Upper lobe of left lung (tissue), 6 donors: ENCODE measurements at places on chromosomes 7 and 10. TPM values are rescaled to one million over a fixed set of nuclear protein-coding genes. Genes with fewer than 3 reads are reported as not detected.

DNA sequence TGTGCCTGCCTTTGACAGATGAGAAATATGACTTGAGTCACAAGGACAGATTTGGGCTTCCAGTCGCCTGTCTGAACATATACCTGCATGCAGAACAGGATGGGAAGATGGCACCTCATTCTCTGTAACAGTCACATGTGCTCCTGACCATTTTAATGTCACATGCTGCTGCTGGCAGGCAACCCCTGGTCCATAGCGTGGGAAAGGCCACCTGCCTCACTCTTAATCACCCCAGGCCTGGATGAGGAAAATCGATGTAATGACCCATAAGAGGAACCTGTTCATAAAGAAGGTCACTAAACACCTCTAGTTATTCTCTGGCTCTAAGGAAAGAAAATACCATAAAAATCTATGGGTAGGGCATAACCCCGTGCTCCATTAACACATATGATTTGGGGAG is 110.2 kb downstream of the GFRA1 start:
- no peaks in the 10 kb centered on the region for H3K27me3 ChIP-seq
- H3K4me1 ChIP-seq, result no peaks in the 10 kb centered on the region
- H3K4me3 ChIP-seq, result no peak overlapping the region
- no peak for DNase-seq
- H3K36me3 ChIP-seq, result no peaks in the 10 kb centered on the region
- no peak overlapping the region for H3K27ac ChIP-seq

DNA sequence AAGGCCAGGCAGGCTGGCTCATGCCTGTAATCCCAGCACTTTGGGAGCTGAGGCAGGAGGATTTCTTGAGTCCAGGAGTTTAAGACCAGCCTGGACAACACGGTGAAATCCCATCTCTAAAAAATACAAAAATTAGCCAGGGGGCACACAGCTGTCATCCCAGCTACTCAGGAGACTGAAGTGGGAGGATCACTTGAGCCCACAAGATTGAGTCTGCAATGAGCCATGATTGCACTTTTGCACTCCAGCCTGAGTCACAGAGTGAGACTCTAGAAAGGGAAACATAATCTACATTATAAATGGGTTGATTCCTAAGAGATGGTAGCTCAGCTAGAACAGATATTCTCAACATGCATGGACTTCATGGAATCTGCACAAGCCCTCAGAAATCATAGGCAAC is 6.3 kb upstream of the LIPF start:
- H3K4me3 ChIP-seq, result no peak overlapping the region
- no peak overlapping the region for H3K27ac ChIP-seq
- no peaks in the 10 kb centered on the region for H3K4me1 ChIP-seq

DNA sequence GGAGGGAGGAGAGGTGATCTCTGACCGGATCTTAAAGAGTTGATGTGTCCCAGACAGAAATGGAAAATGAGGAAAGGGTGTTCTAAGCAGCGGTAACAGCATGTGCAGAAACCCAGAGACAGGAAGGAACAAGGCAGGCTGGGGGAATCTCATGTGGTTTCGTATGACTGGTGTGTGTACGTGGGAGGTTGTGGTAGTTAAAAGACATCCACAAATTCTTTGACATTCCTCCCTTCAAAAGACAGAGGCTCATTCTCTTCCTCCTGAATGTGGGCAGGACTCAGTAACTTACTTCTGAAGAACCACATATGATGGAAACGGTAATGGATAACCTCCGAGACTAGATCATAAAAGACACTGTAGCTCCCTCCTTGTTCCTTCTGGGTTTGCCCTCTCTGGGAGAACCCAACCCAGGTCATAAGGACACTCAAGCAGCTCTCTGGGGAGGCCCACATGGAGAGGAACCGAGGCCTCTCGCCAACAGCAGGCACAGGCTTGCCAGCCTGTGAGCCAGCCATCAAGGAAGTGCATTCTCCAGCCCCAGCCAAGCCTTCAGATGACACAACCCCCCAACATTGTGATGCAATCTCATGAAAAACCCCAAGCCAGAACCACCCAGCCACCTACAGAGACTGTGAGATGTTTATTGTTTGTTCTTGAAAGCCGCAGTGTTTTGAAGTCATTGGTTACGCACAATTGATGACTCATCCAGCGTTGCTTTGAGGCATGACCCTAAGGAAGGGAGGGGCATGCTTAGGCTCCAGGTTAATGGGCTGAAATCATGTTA is 116.0 kb downstream of the SLIT1 start:
- no peaks in the 10 kb centered on the region for H3K36me3 ChIP-seq
- H3K27ac ChIP-seq, result no peak overlapping the region
- no peak overlapping the region for H3K4me3 ChIP-seq

Gene CNTNAP2
- total RNA-seq, result 0.20 TPM

DNA sequence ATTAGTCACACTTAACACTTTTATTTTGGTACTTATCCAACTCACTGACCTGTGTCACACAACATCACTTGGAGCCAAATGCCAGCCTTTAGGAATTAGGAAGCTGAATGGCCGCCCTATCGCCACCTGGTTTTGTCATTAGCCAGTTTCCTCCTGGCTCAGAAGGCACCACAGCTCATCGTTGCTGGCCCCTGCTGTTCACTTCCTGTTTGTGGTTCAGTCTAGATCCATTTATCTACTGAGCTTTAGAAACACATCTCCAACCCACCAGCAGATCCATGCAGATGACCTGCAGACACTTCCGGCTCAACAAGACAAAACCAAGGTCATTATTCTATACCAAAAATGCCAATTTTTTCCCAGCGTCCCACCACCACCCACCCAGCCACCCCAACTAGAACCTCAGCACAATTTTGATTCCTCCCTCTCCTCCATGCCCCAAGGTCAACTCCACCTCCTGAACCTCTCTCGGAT is 193.5 kb upstream of the NEBL start:
- no peak for DNase-seq
- H3K36me3 ChIP-seq, result no peaks in the 10 kb centered on the region
- H3K4me3 ChIP-seq, result no peak overlapping the region

DNA sequence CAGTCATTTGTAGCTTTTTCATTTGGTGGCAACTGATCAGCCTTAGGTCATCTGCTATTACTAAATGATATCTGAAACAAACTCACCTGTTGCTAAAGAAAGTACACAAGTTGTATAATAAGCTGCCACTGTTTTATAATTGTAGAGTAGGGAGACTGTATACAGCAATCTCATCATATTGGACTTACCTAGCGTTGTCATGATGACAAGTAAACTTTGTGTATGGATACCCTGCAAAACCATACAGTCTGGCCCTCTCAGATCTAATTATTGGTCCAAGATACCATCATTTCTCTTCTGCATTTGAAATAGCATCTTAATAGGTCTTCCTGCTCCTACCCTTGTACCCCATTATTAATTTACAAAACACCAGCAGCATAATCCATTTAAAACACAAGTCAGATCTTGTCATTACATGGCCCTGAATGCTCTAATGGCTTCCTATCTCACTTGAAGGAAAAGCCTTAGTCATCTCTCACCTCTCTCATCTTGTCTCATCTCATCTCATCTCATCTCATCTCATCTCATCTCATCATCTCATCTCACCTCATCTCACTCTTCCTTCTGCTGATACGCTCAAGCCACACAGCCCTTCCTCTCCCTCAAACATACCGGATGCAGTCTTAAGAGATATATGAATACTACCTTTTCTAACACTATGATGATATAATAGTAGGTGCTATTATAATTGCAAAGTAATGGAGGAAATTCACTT is 540.6 kb downstream of the MDFIC start:
- H3K27me3 ChIP-seq, result no peaks in the 10 kb centered on the region
- no peak overlapping the region for H3K4me3 ChIP-seq
- no peak for DNase-seq
- no peaks in the 10 kb centered on the region for H3K4me1 ChIP-seq
- no peaks in the 10 kb centered on the region for H3K36me3 ChIP-seq
